CD4-positive, alpha-beta T cell treated with Interleukin-4 for 4 hours (primary cell): ENCODE measurements at places on chromosomes 1 and 21.
A peak's percentile ranks its signal among the peaks of the same experiment; 100 is the strongest.

- no peak for DNase-seq
Measured at GRCh38 chr1:56545711-56546110, 33.7 kb downstream of the PLPP3 start.

- peak; percentile 80 for DNase-seq
Measured at GRCh38 chr1:21295002-21295401, 4.7 kb upstream of the ECE1 start.

DNA sequence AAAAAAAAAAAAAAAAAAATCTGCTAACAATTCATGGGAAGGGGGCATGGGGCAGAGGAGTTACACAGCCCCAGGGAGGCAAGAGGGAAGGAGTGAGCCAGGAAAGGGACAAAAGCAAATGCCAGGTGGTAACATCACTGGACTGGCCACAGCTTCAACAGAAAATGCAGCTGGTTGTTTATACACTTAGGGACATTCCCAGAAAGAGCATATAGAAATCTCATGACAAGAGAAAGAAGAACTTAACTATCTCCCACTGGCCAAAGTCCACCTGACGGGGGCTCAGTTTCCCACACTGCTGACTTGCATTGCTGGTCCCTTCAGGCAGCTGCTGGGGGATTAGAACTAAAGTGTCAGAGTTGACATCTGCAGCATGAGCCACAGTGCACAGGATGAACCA is 14.8 kb downstream of the IL12RB2 start:
- no peak for DNase-seq

- DNase-seq = no peak
Measured at GRCh38 chr1:46437723-46438122, 43.6 kb downstream of the FAAH start.
